ENCODE measurements at places on chromosomes 6 and 20.

- DNase-seq: no peak
These were observed 26.3 kb upstream of the ETV7 start for GRCh38 chr6:36413489-36414480.

DNA sequence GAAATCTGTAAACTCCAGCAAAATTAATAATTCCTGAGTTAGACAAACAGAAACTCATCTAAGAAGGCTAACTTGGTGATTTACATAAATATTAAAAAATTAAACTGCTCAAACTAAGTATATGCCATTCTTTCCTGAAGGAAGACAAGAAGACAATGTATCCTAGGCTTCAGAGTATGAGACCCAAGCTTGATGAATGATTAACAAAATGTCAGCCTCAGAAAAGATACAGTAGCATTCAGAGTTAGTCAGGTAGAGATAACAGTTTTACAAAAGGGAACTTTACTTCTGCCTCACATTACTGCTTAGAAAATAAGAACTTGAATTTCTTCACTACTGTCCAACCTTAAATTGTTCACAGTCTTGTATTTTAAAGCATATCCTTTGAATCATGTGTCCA is 12.0 kb downstream of the CSNK2A1 start:
- no peak for DNase-seq

DNA sequence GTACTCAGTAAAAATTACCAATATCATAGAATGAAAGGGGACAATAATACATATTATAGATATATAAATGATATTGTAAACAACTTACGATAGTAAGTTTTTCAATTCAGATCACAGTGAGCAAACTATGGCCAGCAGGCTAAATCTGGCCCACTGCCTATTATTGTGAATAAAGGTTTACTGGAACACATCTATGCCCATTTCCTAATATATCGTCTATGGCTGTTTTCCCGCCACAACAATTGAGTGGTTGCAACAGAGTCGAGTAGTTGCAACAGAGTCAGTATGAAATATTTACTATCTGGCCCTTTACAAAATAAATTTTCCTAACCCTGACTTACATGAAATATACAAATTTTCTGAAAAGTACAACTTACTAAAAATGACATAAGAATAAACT is 297.3 kb upstream of the KCNQ5 start:
- DNase-seq: no peak

DNA sequence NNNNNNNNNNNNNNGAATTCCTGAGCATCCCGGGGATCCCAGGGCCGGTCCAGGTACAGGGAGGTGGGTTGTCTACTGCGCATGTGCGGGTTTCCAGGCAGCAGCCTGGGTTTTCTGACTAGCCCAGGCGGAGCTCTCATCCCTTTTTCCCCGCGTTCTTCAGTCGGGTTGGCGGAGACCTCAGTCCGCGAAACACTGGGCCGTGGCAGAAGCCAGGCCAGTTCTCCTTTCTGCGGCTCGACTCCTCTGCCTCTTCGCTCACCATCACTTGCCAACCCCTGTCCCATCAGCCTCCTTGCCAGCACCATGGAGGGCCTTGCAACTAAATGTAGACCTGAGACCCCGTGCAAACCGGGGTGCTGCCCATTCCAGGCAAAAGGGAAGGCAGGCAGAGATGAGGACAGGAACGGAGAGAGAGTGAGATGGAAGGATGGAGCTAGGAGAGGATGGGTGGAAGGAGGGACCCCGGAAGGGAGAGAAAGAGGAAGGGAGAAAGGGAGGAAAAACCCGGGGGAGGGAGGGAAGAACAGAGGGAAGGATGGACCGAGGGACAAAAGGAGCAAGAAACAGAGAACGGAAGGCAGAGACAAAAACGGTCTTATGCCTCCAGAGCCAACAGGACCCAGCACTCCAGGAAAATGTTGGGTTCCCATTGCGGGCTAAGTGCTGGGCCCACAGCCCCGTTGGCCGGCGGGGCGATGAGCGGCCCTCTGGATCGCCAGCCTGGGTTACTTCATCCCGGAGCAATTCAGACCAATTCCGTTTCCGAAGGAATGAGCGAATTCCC is 445.4 kb upstream of the DEFB115 start:
- DNase-seq: peak; percentile 25

GRCh38 chr20:43309266-43309665 is 119.6 kb upstream of the PTPRT start:
- no peak for DNase-seq

- DNase-seq: no peak
These were observed 22.4 kb upstream of the E2F3 start for GRCh38 chr6:20379231-20379630.

- no peak for DNase-seq
These were observed 168.0 kb downstream of the HDGFL1 start for GRCh38 chr6:22737331-22737730.

- no peak for DNase-seq
These were observed 136.9 kb downstream of the PREX1 start for GRCh38 chr20:48690888-48691287.

DNA sequence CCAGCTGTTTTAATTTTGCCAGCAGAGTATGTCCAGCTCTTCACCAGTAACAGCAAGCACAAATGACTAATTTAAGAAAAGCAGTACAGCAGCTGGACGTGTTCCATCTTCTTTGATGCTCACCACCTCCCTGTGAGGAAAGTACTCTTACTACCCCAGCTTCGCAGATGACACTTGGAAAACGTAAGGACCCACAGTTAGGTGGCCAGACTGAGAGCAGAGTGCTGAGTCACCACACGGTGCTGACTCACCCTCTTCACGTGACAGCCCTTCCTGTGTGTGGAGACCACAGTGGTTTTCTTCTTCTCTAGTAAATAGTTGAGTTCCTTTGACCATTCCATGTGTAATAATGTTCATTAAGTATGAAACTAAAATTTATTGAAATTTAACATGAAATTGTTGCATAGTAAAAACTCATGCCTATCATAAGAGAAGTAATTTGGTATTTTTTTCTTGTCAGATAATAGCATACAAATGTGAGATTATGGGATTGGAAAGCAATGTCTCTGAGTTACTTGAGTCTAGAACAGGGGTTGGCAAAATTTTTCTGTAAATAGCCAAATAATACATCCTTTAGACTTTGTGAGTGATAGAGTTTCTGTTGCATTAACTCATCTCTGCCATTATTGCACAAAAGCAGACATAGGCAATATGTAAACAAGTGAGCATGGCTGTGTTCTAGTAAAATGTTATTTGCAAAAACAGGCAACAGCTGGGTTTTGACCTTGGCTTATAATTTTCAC is 76.6 kb downstream of the SLX4IP start:
- DNase-seq: peak; percentile 43

DNA sequence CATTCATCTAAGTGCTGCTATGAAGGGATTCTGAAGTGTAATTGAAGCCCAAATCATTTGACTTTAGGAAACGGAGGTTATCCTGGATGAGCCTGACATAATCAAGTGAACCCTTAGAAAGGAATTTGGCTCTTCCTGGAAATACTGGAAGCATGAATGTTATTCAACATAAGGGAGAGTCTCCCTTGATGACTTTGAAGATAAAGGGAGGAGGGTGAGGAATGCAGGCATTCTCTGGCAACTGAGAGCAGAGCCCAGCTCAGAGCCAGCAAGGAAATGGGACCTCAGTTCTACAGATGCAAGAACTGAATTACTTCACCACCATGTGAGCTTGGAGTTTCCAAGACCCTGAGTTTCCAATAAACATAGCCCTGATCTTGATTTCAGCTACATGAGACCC is 168.2 kb downstream of the DLL1 start:
- DNase-seq: no peak

DNA sequence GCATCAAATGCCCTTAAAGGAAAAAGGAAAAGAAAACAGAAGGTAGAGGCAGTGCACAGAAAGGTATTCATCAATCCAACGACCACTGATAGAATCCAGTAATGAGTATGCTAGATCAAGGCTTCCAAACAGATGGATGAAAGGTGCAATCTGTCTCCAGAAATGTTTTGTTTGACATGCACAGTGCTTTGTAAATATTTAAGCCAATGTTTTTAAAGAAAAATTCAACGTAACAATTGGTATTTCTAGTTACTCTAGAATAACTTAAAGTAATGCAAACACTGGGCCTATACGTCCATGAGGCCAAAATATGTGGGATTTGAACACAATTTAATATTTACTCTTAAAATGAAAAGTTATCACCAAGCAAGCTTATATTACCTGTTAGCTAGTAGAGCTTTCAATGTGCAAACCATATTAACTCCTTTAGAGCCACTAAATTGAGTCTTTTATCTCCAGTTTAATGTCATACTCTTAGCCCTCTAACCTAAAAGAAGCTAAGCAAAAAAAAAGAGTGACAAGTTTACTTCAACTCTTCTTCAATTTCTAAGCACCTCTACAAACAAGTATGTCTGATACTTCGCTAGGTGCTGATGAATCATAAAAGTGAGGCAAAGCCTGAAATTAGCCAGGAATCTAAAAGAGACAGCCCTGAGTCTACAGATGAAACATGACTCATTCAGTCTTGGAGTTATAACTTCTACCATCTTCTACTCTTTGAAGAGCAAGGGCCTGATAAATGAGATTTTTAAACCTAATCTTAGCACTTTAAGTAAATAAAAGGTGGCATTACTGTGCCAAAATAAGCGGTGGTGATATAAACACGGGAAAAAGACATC is 169.8 kb downstream of the PTPRK start:
- no peak for DNase-seq

DNA sequence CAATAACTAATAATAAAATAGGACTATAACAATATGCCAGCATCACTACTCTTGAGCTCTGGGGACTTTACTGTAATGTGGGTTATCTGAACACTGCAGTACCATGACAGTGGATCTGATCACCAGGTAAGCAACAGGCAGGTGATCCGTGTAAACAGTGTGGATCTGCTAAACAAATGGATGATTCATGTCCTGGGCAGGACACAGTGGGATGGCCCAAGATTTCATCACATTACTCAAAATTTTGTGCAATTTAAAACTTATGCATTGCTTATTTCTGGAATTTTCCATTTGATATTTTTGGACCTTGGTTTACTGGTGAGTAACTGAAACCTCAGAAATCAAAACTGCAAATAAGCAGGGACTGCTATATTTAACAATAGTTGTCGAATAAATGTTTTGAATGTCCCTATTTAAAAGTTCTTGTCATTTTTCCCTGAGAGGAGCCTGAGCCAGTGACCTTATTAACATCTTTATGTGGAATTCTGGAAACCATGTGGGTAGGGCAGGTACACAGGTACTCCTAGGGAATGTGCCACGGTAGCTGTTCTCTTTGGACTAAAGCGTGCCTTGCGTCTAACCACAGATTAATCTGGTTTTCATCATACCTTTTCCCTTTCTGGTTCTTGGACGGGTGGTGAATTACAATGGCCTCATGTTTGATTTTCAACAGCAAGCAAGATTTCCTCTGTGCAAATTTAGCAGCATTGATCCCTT is 214.5 kb upstream of the SASH1 start:
- no peak for DNase-seq

DNA sequence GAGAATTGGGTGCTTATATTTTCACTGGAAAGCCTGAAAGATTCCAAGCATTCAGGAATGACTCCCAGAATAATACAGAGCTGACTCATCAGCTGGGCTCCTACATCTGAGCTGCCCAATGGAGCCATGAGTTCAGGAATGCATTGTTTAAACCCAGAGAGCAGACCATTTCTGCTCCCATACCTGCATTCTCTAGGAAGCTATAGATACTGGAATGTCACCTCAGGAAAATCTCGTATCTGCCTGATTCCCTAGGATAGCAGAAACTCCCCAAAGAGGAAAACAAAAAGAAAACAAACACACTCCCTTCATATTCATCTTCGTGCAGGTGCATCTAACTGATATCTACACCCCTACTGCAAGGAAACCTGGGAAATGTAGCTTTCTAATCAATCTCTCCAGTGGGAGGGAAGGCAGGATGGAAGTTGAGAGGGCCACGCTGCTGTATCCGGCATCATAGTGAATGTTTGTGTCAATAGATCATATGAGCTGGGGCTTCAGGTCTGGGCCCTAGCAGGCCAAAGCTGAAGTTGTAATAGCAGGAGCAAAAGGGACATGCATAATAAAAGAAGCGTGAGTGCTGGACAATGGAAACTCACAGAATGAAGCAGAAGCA is 8.2 kb upstream of the SLC2A12 start:
- no peak for DNase-seq

DNA sequence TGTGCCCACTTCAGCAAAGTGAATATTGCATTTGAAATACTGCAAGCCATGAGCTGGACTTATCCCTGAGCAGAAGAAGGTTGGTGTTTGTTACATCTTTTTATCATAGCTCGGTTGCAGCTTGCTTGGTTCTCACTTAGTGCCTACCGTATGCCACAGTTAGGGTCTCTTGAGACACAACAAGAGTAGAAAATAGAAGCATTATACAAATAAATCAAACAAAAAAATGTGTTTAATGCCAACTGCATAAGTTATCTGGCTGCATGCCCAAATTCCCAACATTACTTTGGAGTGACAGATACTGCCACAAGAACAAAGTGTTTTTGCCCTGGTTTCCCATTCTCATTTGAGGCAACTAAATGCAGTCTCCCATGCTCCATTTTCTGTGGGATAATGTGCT is 53.9 kb upstream of the LAMP5 start:
- no peak for DNase-seq

DNA sequence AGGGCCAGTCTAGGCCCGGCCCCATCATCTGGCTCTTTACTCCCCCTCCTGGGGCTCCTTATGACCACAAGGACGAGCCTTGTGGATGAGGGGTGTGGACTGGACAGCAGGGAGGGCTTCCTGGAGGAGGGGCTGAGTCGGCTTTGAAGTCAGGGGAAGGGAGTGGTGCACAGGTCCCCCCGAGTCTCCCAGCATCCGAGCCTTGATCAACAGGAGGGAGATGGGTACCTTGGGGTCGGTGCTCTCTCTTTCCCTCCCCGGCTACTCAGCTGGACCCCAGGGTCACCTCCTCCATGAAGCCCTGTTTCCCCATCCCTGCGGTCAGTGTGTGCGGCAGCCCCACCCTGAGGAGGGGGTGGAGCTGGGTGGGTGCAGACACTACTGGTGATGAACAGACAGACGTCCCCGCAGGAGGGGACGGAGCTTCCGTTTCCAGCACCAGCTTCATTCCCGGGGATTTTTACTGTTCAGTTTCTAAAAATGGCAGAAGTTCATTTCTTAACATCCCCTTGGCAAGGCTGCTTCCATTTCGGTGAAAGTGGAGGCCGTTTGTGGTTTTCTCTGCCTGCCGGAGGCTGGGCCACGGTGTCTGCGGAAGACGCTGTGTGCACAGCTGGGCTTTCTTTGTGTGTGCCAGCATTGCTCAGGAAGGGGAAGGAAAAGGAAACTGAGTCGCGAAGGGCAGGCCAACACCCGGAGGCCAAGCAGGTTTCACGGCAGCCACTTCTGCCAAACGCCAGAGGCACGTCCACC is 19.6 kb downstream of the NTSR1 start:
- DNase-seq: no peak

- no peak for DNase-seq
These were observed 85.4 kb upstream of the RALY start for GRCh38 chr20:33908336-33908735.
